ENCODE measurements at places on chromosomes 6 and 20.

- DNase-seq, result no peak
Measured at GRCh38 chr6:4788953-4789584, 12.9 kb downstream of the CDYL start.

GRCh38 chr20:50460608-50461267 lies 49.4 kb upstream of the PTPN1 start:
- peak; percentile 69 for DNase-seq

DNA sequence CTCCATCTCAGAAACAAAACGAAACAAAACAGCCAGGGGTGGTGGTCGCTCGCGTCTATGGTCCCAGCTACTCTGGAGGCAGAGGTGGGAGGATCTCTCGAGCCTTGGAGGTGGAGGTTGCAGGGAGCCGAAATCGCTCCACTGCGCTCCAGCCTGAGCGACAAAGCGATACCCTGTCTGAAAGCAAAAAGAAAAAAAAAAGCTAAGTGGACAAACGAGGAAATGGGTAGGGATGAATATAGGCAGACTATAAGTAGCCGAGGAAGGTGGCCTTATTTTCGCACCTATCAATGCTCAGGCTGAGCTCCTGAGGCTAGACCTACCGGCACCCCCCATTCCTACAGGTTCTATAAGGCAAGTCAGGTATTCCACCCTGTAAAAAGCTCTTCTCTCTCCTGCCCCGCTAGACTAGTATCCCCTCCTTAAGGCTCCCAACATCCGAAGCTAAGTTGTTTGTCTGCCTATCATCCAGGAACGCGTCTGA lies 650 bp upstream of the CASP8AP2 start:
- DNase-seq, result no peak

- DNase-seq, result no peak
Measured at GRCh38 chr6:81084776-81085430, 667.6 kb downstream of the TENT5A start.

GRCh38 chr6:141580988-141581552 lies 551.7 kb upstream of the GJE1 start:
- no peak for DNase-seq

GRCh38 chr6:134247844-134248580 lies 69.9 kb downstream of the SGK1 start:
- no peak for DNase-seq

GRCh38 chr20:64140061-64140931 lies 24.0 kb upstream of the MYT1 start:
- no peak for DNase-seq

DNA sequence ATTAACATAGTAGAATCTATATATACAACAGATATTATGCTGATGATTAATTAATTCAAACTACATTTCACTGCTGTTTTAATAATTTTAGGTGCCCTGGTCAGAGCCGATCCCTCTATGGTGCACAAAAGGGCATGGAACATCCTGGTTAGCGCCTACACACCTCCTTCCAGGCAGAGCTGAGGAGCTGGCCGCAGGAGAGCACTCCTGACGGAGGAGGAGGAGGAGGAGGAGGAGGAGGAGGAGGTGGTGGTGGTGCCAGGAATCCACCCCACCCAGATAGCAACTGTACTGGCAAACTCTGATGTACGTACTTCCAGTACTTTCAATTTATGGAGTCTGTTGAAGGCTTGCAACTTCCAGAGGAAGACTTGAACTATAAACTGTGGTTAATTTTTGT lies 204.1 kb upstream of the THBS2 start:
- no peak for DNase-seq

- peak; percentile 77 for DNase-seq
Measured at GRCh38 chr6:111973118-111973761, 80.7 kb upstream of the CCN6 start.

- no peak for DNase-seq
Measured at GRCh38 chr6:82875573-82876185, 190.0 kb downstream of the UBE3D start.

DNA sequence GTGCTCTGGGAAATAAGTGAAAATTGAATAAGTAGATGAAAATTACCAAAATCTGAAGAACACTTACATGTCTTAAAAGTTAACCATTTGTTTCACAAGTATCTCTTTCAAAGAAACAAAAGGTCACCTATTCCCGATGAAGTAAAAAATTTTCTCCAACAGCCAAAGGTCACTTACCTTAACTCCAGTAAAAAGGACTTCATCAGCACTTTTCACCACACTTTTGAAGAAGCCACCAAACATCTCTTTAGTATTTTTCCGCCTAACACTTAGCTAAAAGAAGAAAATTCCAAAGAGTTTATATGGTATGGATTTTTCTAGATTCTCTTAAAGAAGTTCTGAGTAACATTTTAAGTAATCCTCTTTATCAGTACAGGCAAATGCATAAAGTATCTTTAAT lies 17.3 kb downstream of the SNX5 start:
- no peak for DNase-seq

GRCh38 chr6:130047088-130047995 lies 29.0 kb downstream of the L3MBTL3 start:
- DNase-seq, result no peak

- peak; percentile 52 for DNase-seq
Measured at GRCh38 chr6:30615219-30615957, 1.7 kb downstream of the PPP1R10 start.

Data from central memory CD4-positive, alpha-beta T cell (primary cell).